ENCODE measurements at places on chromosomes 4 and X.

DNA sequence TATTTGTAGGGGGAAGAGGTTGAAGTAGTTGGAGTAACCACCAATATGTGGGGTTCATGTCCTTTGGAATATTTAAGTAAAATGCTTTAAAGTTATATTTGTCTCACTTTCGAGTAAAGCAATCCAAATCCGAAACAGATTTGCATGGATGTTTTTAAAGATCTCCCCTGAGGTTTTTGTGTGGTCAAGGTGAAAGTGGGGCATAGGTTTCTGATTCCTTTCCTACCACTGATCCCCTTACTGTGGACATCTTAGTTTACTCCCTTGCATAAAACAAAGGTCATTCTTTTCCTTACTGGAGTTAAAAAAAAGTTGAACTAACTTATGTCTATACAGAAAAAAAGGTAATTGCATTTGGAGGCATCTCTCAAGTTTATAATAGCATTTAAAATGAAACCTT lies 71.9 kb upstream of the PHOX2B start:
- DNase-seq, result no peak

- DNase-seq, result no peak
Measured at GRCh38 chr4:23973308-23973855, 83.5 kb upstream of the PPARGC1A start.

DNA sequence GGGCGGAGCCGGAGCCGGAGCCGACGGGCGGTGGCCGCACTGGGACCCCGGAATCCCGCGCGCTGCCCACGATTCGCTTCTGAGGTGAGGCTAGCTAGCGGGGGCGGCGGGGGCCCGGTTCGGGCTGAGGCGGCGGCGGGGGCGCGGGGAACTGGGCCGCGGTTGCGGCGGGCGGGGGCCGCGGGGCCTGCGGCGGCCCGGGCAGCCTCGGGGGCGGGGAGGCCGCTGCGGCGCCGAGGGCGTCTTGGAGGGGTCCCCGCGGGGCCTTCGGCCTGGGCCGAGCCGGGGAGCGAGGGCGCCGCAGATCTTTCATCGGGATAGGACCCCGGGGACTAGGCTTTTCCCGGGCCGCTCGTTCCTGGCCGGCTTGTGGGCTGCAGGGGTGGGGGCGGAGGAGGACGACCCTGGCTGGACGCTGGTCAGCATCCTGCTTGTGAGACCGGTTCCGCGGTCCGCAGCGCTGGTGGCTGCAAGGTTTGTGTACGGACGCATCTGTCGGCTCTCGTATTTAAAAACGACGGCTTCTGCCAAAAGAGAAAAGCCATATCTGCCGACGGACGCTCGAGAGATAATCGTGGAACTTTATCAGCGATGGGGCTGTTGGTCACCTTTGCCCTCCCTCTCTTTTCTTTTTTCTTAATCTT lies 419 bp downstream of the ADD1 start:
- DNase-seq, result peak; percentile 14

- DNase-seq, result no peak
Measured at GRCh38 chrX:121755541-121755940, 708.1 kb downstream of the GLUD2 start.

- DNase-seq, result no peak
Measured at GRCh38 chr4:3523628-3524221, 8.5 kb downstream of the LRPAP1 start.

DNA sequence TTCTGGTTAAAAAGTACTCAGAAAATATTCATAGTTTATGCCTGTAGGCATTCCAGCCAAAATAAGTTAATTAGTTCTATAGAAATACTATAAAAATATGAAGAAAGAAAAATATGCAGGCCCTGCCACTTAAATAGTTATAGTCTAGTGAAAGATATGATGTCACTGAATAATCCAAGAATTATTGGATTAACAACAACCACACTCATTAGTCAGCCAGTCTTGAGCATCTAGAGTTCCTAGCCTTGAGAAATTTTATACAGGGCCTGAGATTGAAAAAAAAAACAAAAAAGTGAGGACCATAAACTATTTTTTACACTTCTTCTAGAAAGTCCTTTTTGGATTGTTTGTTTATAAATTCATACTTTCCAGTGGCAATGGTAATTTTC lies 823.0 kb downstream of the FAT4 start:
- no peak for DNase-seq

GRCh38 chrX:25872786-25873185 lies 265.4 kb upstream of the MAGEB18 start:
- no peak for DNase-seq

DNA sequence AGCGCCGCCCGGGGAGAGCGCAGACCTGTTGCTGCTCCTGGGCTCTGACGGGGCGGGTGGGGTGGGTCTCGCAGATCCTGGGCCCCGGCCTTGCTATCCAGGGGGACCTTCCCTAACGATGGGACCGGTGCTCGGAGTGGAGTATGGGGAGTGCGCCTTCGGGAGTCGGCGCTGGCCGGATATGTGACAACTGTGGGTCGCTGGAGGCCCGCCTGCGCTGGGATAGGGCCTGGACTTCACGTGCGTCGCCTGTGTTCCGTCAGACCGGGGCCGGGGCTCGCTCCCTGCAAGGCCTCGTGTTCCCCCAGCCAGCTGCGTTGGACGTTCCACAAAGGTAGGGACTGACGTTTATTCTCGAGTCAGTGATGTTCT lies 1.3 kb downstream of the TBL1X start:
- DNase-seq, result peak; percentile 23

DNA sequence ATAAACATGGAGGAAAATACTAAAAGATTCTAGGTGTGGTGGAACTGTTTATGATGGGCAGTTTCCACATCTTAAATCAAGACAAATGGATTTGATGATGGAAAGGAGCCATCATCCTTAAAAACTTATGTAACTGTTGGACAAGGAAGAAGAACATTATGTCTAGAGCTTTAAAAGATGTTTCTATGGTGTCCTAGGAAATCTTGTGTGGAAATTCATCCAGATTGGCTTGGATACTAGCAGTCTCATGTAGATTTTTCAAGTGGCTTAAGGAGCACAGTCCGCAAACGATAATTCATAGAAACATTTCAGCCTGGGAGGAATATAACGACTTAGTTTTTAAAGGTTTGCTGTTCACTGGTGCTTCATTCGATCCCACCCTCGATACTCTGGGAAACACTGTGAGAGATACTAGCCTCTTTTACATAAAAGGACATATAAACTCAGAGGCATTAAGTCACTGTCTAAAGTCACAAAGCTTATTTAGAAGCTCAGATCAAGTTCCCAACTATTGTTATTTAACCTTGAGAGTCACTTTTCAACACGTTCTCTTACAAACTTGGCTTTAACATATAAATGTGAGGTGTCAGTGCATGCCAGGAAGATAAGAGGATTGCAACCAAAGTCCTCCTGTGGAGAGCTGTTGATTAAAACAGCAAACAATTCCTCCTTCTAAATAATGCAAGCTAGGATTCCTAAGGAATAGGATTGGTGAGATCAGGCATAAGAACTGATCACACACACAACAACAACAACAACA lies 135.7 kb upstream of the SCML1 start:
- no peak for DNase-seq

DNA sequence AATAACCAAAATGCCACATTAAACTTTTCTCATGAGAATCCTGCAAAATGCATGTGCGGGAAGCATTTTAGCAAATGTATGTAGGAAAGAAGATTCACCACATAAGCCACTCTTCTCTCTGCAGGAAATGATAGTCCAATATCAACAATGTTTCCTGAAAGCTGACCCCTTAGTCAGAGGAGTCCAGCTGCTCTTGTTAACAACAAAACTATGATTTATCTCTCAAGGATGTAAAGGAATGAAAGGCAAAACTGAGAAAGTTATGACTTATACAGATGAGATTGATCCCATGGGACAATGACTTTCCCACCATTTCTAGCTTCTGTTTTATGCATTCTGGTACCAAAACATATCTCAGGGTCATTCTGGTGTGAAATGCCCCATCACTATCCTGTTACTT lies 125.0 kb upstream of the EDNRA start:
- DNase-seq, result no peak

GRCh38 chrX:97740044-97740443 lies 856.3 kb downstream of the RPA4 start:
- no peak for DNase-seq

DNA sequence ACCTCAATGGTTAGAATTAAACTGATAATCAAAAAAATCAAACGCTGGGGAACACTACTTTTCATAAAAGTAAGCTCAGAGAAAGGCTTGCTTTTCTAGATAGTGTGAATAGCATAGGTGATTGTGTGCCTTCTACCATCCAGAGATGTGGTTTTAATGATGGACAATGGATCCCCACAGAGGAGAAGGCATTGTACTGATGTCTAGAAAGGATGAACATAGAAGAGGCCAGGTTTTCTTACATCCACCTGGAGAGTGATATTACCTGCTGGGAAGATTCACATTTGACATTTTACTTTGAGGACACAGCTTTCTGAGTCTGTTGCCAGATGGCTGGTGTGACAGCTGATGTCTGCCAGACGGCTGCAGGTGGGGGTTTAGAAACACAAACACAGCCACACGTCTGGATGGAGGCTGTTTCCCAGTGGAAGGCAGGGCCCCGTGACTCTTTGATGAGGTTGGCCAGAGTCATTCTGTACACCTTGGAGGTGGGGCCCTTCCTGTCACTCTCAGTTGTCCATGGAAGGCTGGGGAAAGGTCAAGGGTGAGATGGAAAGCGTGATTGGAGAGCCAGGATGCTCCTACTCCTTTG lies 114.4 kb downstream of the PSAPL1 start:
- no peak for DNase-seq

DNA sequence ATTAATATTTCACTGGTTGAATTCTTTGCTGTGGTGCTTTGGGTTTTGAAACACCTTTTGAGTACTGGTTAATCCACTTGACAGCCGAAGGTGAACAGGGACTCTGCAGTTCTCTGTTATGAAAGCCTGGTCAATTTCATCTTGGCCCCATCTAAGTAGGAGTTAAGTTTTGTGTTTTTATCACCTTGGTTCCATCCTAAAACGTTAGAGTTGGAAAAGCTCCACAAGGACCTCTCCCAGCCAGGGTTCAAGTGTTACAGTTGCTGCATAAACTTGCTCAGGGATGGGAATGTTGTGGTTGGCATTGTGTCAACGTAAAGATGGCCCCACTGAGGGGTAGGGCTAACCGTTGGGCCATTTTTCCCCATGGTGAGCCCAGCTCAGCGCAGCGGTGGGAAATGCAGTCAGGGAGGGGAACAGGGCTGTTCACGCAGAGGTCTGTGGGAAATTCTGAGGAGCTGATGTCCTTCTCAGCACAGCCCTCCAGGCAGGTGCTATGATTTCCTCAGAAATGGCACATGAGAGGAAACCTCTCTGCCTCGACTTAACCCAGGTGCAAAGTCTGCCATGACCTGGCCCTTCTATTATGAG lies 188.7 kb downstream of the STIM2 start:
- no peak for DNase-seq

GRCh38 chrX:137151403-137151802 lies 117.6 kb upstream of the GPR101 start:
- no peak for DNase-seq

- DNase-seq, result no peak
Measured at GRCh38 chrX:17654116-17654515, 83.2 kb upstream of the SCML1 start.

DNA sequence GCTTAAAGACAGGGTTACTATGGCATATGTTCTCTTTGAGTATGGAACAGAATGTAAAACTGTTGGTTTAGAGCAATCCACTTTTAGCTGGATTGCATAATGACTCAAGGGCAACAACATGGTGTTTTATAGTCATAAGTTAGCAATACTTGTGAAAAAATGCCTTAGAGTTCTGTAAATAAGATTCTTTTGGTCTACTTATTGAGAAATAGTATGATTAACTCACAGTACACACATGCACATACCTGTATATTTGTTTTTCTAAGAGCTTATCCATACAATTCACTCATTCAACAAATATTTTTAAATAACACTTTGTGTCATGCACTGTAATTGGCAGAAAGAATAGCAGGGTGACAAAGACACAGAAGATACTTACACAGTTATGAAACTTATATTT lies 1415.5 kb downstream of the PCDH7 start:
- DNase-seq, result no peak

DNA sequence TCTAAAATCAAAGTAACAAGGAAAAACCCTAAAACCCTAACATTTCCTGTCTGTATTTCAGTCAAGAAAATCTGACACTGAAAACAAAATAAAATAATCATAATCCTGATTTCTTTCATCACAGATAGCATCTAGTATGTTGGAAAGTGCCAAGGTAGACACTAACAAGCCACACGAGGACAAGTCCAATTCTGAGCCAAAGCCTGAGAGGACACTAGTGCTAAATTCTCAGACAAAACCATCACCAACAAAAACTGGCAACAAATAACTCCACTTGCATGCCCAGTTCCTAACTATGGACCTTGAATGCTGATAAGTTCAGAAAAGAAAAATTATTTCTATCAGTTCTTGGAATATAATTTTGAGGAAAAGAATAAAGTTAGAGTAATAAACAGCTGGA lies 113.7 kb downstream of the MANBA start:
- DNase-seq, result no peak

GRCh38 chrX:31893525-31893924 lies 821.7 kb upstream of the FTHL17 start:
- DNase-seq, result no peak

DNA sequence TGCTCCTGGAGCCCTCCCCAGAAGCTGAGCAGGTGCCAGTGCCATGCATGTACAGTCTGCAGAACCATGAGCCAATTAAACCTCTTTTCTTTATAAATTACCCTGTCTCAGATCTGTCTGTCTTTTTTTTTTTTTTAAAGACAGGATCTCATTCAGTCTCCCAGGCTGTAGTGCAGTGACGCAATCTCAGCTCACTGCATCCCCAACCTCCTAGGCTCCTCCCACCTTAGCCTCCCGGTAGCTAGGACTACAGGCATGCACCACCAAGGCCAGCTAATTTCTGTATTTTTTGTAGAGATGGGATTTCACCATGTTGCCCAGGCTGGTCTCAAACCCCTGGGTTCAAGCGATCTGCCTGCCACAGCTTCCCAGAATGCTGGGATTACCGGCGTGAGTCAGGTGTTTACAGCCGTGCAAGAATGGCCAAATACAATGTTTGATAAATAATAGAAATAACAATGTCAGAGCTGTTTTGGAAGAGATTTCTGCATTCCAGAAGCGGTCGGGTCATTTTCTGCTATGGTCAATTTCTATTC lies 68.8 kb downstream of the SLC2A9 start:
- DNase-seq, result no peak

DNA sequence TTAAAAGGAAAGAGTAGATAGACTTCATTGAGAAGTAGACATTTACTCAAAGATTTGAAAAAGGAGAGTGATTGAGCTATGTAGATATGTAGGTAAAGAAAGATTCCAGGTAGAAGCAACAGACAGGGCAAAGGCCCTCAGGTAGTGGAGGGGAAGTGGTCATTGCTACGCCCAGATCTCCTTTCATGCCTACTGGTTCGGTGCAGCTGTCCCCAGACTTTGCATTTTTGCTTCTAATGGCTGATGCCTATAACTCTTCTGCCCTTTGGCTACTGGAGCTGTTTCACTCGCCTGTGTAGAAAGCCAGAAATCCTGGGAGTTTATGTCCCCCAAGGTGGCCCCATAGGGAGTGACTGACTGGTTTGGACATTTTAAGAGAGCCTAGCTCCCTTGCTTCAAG lies 16.9 kb upstream of the ARMCX2 start:
- DNase-seq, result no peak

DNA sequence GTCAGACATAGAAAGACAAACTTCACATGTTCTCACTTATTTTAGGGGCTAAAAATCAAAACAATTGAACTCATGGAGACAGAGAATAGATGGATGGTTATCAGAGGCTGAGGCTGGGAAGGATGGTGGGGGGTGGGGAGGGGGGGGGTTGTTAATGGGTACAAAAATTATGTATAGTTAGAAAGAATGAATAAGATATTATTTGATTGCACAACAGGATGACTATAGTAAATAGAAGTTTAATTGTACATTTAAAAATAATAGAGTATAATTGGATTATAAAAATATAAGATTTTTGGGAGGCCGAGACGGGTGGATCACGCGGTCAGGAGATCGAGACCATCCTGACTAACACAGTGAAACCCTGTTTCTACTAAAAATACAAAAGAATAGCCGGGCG lies 33.3 kb downstream of the CORIN start:
- no peak for DNase-seq
